Upper lobe of left lung (tissue), 6 donors: ENCODE measurements at places on chromosomes 12 and 14. TPM values are rescaled to one million over a fixed set of nuclear protein-coding genes. Genes with fewer than 3 reads are reported as not detected.

- no peak for DNase-seq
These were observed 6.1 kb upstream of the FOXG1 start for GRCh38 chr14:28760431-28760996.

The IQSEC3 gene
- total RNA-seq: 8.0 TPM

DNA sequence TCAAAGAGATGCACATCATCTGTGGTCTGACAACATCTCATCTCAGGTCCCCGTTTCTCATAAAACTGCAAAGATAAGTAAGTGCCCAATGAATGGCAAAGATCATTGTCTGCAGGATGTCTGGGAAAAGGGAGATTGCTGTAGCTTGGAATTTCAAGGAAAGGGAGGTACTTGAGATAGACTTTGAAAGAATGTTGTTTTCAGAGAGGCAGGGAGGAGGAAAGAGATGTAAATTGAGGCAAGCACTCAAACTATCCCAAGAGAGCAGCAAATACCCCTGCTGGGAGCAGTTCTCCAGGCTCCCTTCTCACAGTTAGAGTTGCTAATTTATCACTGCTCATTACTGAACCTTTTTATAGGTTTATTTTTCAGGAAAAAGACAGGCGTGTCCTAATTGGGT is 107.1 kb downstream of the MYRFL start:
- DNase-seq: no peak

- no peak for DNase-seq
These were observed 669 bp downstream of the TSPAN11 start for GRCh38 chr12:30927222-30927611.

DNA sequence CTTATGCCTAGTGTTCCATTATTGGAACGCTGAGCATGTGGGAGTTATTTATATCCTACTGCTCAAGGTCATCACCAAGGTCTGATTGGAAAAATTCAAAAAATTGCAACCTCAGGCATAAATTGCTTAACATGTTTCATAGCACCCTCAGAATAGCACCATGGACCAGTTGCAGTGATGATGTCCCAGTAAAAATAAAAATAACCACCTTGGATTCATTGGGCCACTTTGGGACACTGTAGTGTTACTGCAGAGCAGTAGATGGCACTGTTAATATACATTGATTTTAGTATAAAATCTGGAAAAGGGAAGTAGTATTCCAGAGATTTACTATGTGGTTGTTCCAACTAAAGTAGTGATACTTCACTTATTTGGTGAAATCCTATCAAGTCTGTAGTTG is 31.0 kb upstream of the PTCSC3 start:
- DNase-seq: no peak

DNA sequence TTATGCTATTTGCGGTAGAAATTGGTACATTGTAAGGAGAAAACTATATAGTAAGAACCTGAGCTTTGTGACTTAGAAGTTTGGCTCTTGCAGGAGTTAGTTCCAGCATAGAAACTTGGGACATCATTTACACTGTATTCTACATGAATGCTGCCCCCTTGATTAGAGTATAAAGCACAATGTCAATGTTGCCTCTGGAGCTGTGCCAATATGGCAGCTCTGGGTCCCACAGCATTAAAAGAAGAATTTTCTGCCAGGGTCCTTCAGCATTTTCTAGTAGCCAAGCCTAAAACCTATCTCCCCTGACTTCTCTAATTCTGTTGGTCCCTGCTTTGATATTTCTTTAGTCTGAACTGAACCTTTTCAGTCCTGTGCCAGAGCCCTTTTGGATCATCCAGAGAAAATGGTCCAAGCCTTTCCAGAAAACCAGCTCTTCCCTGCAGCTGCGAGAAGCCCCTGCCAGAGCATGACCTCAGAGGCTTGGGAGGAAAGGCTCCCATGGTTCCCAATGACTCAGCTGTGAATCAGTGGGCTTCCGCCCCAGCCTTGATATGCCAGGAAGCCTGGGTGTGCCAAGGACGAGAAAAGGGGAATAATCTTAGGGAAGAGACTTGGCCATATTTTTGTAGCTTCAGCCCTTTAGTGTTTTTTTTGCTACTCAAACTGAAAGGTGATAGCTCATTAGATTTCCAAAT is 43.2 kb downstream of the PLEKHG7 start:
- peak; percentile 27 for DNase-seq

The LALBA gene
- not detected for total RNA-seq

The NKX2-1 gene
- 249 TPM for total RNA-seq

- DNase-seq: no peak
These were observed 115.0 kb downstream of the EMP1 start for GRCh38 chr12:13311551-13311950.

The CCDC177 gene
- total RNA-seq: not detected

- no peak for DNase-seq
These were observed 57.2 kb downstream of the ATF7 start for GRCh38 chr12:53568809-53569557.

The NKX2-8 gene
- not detected for total RNA-seq

DNA sequence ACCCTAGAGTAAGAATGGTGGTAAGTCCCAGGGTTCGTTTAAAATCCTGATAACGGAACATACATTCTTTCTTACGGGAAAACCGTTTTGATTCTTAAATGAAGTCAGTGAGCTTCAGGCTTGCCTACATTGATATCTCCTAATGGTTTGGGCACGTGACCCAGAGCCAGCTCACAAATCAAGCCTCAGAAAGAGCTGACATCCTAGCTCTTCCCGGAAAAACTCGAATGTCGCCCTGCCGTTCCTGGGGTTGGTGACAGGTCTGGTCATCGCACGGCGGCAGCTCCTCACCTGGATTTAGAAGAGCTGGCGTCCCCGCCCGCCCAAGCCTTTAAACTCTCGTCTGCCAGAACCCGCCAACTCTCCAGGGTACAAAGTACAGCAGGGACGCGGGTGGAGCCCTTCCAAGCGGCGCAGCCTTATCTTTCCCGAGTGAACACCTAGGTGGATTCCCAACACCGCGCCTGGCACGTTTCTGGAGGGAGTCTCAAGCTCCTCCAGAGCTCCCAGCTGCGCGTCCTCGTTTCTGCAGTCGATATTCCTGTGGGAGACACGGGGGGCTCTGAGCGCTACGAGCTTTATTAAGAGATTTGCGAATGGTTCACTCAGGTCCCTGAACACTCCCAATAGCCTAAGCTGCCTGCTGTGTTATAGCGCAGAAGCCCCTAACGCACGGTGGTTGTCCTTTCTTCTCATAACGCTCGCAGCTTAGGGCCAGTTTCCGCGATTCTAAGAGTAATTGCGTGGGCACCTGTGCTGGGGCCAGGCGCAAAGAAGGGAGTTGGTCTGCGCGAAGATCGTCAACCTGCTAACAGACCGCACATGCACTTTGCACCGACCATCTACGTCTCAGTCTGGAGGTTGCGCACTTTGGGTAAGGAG is at the start of gene SSTR1:
TSS of gene SSTR1 (plus strand) at position 169 of the 882 bp plus-strand sequence. CDS start 1,486 bp downstream, outside the sequence.
- no peak for DNase-seq
